ENCODE measurements at places on chromosomes 5 and 9.
A peak's percentile ranks its signal among the peaks of the same experiment; 100 is the strongest.

GRCh38 chr5:94407023-94407422, 211.4 kb downstream of the KIAA0825 start:
- DNase-seq, result no peak

DNA sequence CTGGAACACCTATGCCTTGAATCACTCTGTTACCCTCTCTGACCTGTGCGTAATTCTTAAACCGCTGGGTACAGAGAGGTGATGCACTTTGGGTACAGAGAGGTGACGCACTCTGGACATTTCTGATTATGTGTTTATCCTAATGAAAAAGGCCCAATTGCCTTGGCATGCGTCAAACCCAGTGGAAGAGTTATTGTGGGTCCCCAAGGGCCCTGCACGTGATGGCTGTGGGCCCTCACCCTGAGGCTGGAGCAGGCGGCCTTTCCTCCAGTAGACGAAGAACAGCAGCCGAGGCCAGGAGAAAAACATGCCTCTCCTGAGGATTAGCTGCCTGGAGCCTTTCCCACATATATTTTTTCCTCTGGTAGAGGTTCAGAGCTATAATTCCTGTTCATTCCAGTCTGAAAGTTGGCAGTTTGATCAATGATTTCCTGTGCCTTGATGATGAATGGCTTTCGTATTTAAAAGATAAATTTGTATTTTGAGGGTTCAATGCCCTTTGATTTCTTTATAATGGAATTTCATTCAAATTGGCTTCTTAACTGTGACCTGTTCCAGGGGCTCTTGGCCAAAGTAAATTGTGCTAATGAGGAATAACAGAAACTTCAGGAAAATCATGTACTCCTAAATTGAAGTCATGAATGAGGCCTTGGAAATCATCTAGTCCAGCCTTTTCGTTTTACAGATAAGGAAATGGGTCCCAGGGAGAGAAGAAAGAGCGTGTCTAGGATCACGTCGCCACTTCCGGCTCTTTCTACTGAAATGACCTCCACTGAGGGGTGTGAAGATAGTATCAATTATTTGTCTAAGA, 22.8 kb downstream of the ACER2 start:
- DNase-seq, result no peak

GRCh38 chr9:85215961-85216360, 525.8 kb downstream of the AGTPBP1 start:
- no peak for DNase-seq

GRCh38 chr5:116442095-116442534, 132.5 kb downstream of the SEMA6A start:
- DNase-seq, result no peak

DNA sequence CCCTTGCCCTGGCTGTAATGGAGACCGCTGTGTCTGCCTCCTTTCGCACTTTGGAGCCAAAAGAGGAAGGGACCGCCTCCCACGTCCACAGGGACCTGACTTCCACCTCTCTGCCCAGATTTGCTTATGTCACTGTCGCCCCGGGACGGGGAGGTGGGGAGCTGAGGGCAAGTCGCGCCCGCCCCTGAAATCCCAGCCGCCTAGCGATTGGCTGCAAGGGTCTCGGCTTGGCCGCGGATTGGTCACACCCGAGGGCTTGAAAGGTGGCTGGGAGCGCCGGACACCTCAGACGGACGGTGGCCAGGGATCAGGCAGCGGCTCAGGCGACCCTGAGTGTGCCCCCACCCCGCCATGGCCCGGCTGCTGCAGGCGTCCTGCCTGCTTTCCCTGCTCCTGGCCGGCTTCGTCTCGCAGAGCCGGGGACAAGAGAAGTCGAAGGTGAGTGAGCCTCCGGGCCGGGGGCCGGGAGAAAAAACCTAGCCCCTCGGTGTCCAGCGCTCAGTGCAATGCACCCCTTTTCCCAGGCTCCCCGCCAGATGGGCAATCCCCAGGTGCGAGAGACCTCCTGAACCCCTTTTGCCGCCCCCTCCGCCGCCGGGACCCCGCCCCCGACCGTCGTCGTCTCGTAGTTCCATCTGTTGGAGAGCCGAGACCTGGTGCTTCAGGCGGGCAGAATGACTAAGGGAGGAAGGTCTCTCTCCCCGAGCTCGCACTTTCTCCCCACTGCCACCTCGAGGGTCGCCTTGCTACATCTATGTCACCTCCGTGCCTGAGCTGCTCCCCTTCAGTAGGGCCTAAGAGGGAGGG, at the start of gene GPX3:
Gene GPX3 (plus strand): TSS at position 288 of the 807 bp plus-strand sequence. CDS start 64 bp downstream, at position 352.
- DNase-seq, result peak; percentile 74

DNA sequence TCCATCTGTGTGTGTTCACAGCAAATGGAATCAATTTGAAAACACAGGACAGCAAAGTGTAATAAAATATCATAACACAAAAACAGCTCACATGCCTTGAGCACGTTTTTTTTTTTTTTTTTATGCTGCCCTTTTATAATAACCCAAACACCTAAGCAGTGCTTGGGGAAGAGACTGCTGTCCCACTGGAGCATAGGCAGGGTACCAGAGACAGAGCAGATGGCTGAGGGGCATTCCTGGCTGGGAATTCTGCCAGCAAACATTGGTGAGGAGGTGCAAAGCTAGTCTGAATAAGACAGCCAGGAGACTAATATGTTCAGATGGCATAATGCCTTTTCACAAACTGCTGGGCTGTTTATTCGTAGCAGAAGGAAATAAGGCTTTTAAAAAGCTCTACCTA, 58.1 kb upstream of the SV2C start:
- DNase-seq, result no peak

DNA sequence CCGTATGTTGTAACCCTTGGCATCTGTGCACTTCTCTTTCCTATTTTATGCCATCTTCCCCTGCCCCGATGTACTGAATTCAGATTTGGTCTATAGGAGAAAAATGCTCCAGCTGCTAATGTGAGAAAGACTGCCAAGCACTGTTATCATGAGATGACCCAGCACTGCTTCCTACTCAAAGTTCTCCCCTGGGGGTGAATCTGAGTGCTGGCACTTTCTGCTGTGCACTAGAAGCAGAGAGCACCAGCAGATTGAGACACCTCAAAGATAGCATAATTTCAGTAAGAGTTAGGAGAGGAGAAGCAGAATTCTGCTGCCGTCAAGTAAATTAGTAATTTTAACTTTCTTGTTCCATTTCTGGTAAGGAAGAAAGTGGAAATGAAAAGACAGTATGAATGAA, 92.8 kb upstream of the ACOT12 start:
- DNase-seq, result no peak

DNA sequence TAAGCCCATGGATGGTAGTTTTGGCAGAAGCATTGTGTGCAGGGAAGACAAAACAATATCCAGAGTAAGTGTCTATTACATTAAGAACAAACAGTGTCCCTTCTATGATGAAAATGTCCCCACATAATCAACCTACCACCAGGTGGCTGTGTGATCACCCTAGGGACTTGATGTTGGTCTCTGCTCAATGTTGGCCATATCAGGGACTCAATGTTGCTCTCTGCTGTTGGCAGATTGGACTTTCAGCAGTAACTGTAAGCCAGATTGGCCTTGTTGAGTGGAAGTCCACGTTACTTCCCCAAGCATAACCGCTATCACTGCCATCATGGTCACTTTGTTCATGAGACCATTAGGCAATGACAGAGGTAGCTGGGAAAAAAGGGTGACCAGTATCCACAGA, 52.8 kb upstream of the PRSS3 start:
- DNase-seq, result no peak

DNA sequence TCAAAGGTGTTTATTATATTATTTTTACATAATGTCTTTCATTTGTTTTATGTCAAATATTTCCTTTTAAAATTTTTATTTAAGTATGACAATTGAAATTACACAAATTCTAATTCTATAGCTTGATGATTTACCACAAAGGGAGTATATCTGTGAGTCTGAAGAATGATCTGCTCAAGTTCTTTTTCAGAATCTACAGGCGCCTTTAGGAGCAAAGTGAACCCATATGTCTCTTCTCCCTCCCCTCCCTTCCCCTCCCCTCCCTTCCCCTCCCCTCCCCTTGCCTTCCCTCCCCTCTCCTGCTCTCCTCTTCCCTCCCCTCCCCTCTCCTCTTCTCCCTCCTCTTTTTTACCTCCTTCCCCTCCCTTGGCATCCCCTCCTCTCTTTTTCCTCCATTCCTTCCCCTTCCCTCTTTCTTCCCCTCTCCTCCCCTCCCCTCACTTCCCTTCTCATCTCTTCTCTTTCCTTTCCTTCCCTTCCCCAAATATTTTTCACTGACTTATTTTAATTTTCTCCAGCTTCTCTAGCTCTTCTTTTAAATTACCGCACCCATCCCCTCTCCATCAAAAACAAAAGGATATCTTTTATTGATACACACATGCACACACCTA, 495.3 kb upstream of the PIK3R1 start:
- DNase-seq, result no peak

- no peak for DNase-seq
Observed at GRCh38 chr5:125333416-125333815, 587.0 kb upstream of the ZNF608 start.

- DNase-seq, result no peak
Observed at GRCh38 chr5:176583076-176583475, 26.9 kb downstream of the GPRIN1 start.

DNA sequence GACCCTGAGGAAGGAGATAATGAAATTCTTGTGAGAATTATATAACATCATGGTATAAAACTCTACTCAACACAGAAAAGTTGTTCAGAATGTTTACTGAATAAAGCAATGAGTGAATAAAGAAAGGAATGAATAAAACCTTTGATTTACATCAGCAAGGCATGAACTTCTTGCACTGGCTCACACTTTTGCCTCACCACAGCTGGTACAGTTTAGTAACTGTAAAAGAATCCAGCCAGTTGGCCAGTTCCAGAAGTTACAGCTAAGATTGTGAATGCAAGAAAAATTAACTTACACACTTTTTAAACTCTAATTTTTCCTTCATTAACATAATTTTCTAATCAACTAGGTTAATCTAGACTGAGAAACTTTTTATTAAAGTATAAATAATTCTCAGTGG, 490.9 kb downstream of the NFIB start:
- no peak for DNase-seq

DNA sequence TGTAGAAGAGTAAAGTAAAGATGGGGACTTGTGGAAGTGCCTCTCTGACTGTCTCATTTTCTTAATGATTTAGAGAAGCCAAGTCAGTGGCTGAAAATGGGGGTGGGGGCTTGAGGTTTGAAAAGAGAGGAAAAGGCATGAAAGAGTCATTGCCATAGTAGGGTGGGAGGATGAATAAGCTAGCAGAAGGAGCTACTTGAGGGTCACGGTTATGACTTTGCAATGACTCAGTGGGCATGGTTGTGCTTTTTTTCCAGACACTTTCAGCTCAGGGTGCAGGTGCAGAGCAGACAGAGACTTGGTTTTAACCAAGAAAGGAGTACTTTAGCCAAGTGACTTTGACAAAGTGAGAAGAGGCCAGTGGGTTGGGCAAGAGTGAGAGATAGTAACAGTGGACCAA, 117.8 kb downstream of the PTTG1 start:
- DNase-seq, result peak; percentile 65

DNA sequence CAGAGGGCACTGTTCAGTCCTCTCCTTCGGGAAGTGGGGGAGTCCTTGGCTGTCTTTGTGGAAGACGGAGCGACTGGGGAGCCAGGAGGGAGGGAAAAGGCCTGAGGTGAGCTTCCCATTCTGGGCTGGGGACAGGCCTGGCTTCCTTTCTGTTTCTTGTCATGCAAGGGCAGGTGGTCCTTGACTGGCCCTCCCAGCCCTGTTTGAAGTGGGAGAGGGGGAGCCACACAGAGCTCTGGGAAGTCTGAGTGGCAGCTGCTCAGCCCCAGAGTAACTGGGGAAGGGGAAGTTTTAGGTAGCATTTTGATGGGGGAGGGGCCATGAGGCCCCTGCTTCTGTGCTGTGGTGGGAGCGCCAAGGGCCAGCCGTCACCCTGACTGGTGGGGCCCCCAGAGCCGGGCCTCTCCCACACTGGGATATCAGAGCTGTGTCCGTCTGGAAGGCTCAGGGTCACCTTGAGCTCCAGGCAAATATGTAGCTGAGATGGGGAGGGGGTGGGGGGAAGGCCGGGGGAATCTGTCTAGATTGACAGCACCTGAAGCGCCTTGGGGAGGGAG, 6.5 kb downstream of the UNC5A start:
- DNase-seq, result no peak

DNA sequence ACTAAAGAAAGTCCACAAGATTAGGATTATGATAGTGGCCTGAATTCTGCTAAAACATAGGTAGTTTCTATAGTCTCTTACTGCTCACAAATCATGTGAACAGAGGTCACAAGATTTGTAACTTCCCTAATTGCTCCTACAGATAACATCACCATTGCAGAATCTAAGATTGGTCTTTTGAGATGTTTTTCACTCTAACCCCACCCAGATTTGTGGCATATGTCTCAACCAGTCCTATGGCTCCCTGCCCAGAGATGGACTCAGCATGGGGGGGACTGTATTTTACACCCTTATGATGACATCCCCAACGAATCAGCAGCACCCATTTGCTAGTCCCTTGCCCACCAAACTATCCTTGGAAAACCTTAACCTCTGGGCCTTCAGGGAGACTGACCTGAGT, 1046.2 kb downstream of the CDH12 start:
- DNase-seq, result no peak

DNA sequence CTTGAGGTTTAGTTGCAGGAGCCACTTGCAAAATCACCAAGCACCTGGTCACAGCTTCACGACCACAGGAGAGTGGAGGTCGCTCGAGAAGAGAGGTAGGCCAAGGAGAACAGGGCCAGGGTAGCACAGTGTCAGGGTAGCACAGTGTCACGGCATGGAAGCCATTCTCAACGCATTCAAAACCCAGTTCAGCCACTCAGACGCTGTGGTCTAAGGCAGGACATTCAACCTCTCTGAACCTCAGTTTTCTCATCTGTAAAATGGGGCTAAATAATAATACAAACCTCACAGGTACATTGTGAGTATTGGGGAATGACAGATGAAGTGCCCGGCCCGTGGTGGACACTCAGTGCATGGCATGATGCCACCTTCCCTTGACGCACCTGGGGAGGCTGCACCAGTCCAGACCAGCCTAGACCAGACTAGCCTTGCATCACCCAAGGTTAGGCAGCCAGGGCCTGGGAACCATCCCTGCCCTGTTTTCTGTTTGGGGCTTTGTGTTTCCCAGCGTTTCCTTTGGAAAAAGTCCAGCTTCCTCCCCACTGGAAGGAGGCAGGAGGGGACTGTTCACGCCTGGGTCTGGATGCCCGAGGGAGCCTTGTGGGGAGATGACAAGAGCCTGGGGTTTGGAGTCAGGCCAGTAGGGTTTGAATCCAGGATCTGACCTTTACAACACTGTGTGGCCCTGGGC, 7.8 kb upstream of the LMX1B start:
- DNase-seq, result no peak

GRCh38 chr9:134809292-134809691, 71.3 kb upstream of the FCN2 start:
- DNase-seq, result no peak

DNA sequence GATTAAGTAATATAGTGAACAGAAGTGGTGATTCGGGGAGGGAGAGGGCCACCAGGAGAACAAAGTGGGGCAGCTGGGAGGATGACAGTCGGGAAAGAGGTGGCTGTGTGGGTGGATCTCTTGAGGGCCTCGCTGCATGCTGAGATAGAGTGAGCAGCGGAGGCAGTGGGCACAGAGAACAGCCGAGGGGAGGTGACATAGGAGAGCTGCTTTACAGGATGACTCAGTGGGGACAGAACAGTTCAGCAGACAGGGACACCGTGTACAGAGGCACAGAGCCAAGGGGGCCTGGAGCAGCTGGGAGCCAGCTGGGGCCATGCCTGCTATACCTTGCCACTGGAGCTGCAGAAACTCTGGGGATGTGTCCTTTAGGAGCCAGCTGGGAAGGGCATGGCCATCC, 273.9 kb downstream of the GADD45G start:
- peak; percentile 45 for DNase-seq

- DNase-seq, result no peak
Observed at GRCh38 chr5:58072300-58072965, 387.5 kb downstream of the PLK2 start.
